AG10803 (cell line): ENCODE measurements at places on chromosomes 7 and 10.

DNA sequence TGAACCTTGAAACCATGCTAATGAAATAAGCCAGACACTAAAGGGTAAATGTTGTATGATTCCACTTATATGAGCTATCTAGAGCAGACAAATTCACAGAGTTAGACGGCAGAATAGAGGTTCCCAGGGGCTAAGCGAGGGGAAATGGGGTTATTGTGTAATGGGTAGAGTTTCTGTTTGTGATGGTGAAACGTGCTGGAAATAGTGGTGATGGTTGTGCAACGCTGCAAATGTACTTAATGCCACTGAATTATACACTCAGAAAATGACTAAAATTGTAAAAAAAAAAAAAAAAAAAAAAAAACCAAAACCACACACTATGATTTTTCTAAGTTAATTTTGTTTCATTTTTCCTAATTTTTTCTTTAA lies 30.0 kb downstream of the SFXN4 start:
- DNase-seq, result peak; percentile 88

- no peak for DNase-seq
These were observed 501.6 kb downstream of the TCERG1L start for GRCh38 chr10:130809761-130810515.

DNA sequence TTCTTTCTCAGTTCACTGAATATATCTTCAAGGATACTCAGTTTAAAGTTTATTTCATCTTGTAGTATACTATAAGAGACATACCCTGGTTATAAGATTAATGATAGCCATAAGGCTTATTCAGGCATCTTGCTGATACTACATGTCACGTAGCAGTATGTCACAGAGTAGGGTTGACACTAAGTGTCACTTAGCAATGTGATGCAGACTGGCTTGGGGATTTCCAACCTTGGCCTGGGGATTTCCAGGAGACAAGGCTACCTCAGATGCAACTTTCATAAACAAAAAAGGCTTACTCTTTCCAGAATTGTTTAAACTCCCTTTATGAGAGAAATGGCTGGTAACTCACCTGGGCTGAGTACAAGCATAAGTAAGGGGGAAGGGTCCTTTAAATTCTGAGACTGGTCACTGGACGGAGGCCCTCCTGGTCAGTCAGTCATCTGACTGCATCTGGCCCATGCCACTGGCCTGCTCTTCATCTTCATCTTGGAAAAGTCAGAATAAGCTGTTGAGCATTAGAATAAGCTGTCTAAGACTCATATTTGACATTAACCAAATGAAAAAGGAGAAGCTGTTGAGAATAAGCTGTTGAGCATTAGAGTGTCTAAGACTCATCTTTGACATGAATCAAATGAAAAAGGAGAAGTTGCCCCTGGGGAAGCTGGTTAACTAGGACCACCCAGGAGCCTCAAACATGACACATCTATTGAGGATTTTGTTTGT lies 9.5 kb downstream of the SLC13A1 start:
- no peak for DNase-seq

DNA sequence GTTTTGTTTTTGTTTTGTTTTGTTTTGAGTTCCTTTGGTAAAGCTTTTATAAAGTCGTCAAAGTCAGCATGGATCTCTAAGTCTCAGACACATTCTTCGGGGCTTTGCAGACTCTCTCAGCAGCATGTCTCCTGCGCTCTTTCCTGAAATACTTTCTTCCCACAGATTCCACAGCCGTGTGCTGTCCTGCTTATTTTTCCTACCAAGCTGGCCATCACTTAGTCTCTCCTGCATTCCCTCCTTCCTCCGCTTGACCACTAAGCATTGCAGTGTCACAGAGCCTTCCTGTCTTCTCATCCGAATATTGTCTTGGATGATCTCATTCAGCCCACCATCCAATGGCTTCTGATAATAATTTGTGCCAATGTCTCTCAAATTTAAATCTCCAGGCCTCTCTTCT lies 434.3 kb upstream of the C7orf33 start:
- peak; percentile 66 for DNase-seq

GRCh38 chr10:9869205-9869604 lies 1148.5 kb upstream of the CELF2 start:
- DNase-seq, result no peak

DNA sequence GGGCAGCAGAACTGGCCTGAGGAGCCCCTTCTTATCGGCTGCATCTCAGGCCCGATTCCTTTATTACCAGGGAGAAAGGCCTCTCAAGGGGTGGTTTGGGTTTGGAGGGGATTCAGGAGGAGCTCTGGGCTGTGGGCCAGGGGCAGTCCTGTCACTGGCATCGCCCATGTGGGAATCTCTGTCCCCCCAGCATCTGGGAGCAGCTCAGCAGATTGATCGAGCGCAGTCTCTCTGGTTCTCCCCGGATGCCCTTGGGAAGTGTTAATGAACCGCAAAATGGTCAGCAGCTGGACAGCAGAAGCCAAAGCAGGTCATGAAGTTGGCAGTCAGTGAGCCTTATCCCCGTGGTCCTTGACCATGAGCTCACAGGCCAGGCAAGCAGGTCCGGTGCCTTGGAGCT lies 104.4 kb upstream of the ANLN start:
- DNase-seq, result no peak

DNA sequence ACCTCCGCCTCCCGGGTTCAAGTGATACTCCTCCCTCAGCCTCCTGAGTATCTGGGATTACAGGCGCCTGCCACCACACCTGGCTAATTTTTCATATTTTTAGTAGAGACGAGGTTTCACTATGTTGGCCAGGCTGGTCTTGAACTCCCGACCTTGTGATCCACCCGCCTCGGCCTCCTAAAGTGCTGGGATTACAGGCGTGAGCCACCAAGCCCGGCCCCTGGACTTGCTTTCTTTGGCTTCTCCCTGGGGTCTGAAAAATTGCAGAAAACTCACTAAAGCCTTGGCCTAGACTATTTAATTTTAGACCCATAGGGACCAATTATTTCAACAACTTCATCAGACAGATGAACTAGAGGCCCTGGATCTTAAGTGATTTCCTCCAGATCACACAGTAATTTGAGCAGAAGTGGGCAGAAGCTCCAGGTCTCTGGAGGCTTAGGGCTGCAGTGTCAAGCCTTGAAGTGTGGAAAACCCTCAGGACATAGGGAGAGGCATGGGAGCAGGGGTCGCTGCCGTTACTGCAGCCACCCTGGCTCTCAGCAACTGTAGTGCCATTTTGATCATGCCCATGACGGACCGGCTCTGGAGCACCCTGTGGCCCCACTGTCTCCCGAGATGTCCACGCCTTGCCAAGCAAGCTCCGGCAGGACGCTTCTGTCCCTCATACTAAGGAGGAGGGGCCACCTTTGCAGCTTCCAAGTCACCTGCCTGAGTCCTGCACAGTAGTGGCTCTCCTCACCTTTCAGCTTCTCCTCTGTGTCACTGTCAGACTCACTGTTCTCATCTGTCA lies 72.4 kb downstream of the DENND2A start:
- no peak for DNase-seq

GRCh38 chr7:79741684-79742083 lies 288.2 kb upstream of the MAGI2 start:
- no peak for DNase-seq

DNA sequence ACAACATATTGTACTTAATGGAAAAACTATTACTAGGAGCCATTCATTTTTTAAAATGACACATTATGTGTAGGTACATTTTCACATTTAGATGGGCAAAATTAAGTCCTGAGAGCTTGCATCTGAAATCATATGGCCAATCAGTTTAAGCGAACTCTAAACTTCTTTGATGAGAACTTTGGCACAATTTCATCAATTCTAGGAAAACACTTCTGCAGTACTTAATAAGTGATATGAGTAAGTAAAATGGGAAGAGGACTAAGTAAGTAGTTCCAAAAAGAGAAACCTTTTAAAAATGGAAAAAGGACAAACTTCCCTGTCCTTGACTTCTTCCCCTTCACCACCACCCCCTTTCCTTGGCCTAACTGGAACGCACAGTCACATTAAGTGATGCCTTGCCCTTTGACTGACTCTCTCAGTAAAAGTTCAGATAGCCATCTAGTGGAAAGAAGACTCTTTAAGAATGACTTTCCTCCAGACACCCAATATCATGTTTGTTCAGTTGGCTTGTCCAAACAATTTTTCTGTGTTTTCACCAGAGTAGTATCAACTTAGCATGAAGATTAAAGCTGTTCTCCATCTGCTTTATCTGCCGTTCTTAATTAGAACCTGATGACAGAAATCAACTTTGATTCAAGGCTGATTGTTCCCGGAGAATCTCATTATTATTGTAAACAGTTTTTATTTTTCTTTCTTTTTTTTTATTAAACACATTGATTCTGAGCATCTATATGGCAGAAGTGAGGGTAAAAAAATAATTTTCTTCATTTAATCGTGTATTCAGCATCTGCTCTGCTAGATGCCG lies 45.1 kb downstream of the CNNM2 start:
- no peak for DNase-seq

DNA sequence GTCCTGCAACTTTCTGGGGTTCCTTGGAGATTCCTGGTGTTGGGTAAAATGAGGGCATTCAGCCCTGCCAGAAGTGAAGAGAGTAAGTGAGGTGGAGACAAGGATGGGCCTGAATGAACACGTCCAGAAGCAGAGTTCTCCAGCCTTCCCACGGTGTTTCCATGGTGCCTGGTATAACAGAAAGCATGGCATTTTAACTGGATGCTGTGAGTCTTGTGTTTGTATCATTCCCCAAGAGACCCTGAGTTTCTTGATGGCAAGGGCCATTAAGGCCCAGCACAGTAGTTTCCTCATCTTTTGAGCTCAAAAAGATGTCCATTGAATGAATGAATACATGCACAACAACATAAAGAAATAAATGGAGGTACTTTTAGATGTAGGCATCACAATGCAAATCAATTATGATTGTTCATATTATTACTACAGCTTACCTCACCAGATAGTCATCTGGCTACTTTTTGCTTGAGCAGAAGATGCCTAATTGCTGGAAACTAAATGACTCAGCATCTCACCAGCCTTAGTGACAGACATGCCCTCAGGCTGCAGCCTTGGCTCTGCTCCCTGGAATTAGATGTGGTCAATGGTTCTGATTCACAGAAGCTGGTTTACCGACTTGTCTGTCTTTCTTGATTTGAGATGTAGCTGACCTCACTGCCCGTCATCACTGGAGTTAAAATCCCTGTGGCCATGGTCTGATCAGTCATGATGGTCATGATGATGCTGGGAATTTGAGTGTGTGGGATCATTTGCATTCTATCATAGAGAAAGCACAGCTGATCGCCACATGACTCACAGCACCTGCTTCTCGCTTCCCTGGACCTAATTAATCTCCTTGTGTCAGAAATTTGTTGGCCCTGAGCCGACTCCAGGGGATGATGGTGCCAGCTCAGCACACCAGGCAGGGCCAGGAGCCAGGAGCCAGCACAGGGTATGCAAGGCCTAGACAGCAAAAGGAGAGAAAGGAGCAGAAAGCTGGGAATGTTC lies 83.9 kb downstream of the CXCL12 start:
- peak; percentile 99 for DNase-seq

- DNase-seq, result peak; percentile 85
These were observed 111.2 kb upstream of the STEAP1B start for GRCh38 chr7:22610951-22611757.

GRCh38 chr10:88545359-88545758 lies 37.8 kb downstream of the RNLS start:
- no peak for DNase-seq

GRCh38 chr10:11249808-11250195 lies 232.1 kb downstream of the CELF2 start:
- no peak for DNase-seq

DNA sequence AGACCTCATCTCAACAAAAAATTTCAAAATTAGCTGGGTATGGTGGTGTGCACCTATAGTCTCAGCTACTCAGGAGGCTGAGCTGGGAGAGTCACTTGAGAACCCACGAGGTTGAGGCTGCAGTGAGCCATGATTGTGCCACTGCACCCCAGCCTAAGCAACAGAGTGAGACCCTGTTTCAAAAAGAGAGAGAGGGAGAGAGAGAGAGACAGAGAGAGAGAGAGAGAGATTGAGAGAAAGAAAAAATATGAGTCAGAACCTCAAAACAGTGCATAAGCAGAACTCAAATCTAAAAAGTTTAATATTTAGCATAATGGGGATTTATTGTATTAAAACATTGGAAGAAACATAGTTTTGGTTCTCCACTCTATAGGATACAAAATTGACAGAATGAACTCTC lies 17.5 kb upstream of the OTUD1 start:
- DNase-seq, result no peak

- peak; percentile 27 for DNase-seq
These were observed 30.8 kb upstream of the SMNDC1 start for GRCh38 chr10:110335314-110336064.

- peak; percentile 13 for DNase-seq
These were observed 670 bp upstream of the AGK start for GRCh38 chr7:141550386-141551093.

GRCh38 chr10:103854686-103855391 lies 537 bp downstream of the SH3PXD2A start:
- peak; percentile 48 for DNase-seq

DNA sequence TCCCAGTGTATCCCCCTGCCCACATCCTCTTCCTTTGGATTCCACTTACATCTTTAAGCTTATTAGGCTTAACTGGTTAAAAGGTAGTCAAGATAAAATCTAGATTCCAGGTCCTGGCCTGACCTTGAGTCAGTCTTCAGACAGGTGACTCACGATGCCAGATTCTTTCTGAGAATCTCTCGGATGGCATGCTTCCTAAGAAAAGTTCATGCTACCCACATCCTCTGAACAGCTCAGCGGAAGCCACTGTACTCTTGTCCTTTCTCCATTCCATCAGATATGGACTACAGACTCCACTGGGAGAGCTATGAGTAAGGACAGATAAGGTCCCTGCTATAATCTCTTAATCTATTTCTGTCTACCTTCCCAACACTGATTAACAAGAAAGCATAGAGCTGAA lies 43.4 kb downstream of the DNMBP start:
- DNase-seq, result peak; percentile 81

DNA sequence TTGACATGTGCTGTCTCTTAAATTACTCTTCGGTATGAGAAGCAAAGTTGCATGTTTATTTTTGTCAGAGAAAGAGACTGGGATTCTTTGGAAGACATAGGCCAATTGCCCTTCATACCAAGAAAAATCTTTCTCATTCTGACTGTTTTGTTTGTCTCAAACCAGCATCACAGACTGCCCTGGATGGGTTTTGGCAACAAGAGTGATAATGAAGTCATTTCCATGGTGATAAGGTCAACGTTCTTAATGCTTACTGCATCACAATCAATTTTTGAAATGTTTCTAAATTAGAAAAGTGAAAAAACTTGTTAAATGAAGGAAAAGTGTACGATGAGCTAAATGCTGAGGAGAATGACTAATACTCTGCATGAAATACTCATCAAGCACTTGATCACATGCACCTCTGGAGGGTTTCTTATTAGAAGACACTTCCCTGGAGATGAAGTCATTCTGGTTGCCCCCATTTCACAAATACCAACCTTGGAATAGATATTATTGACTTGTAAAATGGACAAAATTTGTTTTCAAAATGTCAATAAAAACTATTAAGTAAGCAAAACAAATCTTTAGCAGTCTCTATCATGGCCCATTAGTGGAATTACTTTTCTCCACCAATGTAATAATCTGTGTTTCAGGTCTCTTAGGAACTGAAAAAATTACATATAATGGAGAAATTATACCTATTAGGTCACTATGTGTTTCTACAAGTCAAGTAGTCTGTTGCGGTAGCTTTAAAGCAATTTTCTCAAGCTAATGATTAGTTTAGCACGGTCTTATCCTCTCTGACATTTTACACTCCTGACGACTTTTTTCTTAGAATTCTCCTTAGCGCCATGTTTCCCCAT lies 19.9 kb upstream of the SEC61G start:
- no peak for DNase-seq

- peak; percentile 70 for DNase-seq
These were observed 1.8 kb downstream of the AP4M1 start for GRCh38 chr7:100102950-100103840.

- no peak for DNase-seq
These were observed 213.1 kb downstream of the FGFR2 start for GRCh38 chr10:121385136-121385535.
